ENCODE measurements at places on chromosomes 2 and 18.

- DNase-seq = no peak
Observed at GRCh38 chr2:40421631-40422297, 30.1 kb downstream of the SLC8A1 start.

DNA sequence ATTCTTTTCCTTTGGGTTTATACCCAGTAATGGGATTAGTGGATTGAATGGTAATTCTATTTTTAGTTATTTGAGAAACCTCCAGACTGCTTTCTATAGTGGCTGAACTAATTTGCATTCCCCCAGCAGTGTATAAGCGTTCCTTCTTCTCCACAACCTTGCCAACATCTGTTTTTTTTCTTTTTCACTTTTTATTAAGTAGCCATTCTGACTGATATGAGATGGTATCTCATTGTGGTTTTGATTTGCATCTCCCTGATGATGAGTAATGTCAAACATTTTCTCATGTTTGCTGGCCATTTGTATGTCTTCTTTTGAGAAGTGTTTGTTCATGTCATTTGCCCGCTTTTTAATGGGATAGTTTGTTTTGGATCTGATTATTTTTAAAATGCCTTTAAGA is 64.1 kb upstream of the MEIS1 start:
- no peak for DNase-seq

- DNase-seq = no peak
Observed at GRCh38 chr2:216491793-216492596, 6.6 kb upstream of the RPL37A start.

- DNase-seq = no peak
Observed at GRCh38 chr2:173205375-173205774, 129.7 kb downstream of the MAP3K20 start.

GRCh38 chr2:9271091-9271490 is 64.5 kb downstream of the ASAP2 start:
- DNase-seq = no peak

DNA sequence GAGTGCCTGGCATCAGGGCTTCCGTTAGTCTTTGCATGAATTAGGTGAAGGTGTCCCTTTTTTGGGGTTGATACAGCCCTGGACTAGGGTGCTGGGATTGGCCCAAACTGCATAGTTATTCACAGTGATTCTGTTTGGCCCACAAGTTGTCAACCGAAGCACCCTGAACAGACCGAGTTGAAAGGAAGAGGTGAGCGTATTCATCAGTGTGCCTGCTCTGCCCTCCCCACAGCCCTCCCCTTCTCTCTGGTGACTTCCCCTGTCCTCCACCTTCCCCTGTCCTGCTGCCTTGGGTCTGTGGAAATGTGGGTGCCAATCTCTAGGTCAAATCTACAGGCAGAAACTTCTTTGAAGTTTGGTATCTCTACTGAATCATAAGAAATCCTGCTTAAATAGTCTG is 330.5 kb downstream of the DYSF start:
- no peak for DNase-seq

- DNase-seq = no peak
Observed at GRCh38 chr2:30511122-30512083, 64.4 kb downstream of the LCLAT1 start.

DNA sequence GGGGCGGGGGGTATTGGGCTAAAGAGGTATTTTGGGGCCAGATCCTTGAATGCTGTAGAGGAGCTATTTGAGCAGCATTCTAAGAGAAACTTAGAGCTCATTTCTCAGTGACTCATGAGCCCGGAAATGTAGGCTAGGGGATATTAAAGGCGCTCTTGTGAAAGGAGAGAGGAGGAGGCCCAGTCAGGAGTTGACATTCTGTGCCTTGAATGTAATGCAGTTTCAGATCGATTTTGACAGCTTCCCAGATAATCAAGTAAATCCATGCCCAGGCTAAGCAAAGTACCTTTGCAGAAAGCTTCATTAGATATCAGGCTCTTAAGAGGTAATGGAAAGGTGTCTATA is 1.5 kb downstream of the CAB39 start:
- DNase-seq = peak; percentile 17

- no peak for DNase-seq
Observed at GRCh38 chr2:31066086-31066485, 72.2 kb downstream of the GALNT14 start.

DNA sequence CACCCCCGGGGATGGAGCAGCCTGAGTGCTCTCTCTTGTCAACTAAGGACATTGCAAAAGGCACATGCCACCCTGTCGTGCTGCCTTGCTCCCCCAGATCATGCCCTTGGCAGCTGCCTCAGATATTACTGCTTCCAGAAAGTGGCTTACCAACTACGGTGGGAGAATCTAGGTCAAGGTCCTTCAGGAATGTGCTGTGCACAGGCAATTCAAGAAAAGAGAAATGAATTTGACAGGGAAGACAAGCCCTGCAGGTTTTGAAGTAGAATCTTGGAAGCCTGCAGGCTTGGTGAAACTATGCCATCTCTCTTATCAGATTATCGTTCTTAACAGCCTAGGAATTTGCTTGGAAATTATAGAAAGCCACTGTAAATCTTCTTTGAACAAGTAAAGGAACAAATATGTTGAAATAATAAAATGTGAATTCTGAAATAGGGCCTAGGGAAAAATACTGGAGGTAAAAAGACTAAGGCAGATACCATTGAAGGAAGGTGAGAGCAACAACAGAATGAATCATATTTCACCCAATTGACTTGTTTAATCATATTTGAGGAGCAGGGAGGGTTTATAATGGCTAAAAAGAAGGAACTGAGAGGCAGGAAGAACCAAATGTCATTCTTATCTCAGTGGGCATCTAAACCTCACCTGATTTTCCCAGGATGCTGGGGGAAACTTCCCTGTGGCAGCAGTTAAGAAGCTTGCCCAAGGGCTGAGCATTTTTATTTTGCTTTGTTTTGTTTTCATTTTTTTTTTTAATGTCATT is 94.0 kb upstream of the GLS start:
- DNase-seq = no peak
